Right kidney (tissue), 9 donors: ENCODE measurements at places on chromosomes 1 and 21.
A peak's percentile ranks its signal among the peaks of the same experiment; 100 is the strongest.

GRCh38 chr1:79431340-79431739 lies 424.8 kb upstream of the ADGRL4 start:
- DNase-seq, result no peak

GRCh38 chr1:204426035-204426436 lies 14.4 kb upstream of the PPP1R15B start:
- DNase-seq, result no peak

GRCh38 chr21:42513985-42514882 lies 582 bp downstream of the SLC37A1 start:
- peak; percentile 75 for DNase-seq

DNA sequence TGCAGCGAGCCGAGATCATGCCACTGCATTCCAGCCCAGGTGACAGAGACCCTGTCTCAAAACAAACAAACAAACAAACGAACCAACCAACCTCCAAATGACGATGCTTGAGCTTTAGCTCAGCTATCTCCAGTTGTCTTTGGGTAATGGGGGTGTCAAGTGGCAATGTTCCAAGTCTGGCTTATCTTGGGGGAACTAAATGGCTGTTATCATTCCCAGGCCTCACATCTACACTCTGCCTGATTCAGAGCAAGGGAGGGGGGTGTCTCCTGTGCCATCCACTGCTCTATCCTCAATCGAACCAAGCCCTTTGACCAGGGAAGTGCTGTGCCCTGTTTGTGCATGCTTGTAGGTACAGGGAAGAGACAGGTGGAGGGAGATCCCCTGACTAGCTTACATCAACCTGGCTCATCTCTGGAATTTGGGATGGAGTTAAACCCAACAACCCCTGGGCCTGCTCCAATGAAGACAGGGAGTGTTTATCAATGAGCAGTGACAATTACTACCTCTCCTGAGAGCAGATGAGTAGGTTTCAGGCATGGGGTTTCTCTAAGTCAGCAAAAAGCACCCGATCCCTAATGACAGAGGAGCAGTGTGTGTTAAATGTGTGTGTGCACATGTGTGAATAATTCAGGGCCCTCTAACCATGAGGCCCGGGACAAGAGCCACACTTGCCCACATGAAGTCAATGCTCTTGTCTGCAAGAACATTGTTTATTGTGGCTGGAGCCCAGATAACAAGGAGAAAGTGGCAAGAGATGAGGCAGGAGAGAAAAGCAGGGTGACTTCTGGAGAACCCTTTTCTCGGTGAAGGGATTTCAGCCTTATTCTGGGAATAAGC lies 20.3 kb upstream of the IL6R start:
- DNase-seq, result no peak

- DNase-seq, result no peak
Observed at GRCh38 chr1:181768211-181768929, 285.1 kb downstream of the CACNA1E start.

GRCh38 chr21:43021191-43021590 lies 46.8 kb downstream of the PKNOX1 start:
- DNase-seq, result no peak

DNA sequence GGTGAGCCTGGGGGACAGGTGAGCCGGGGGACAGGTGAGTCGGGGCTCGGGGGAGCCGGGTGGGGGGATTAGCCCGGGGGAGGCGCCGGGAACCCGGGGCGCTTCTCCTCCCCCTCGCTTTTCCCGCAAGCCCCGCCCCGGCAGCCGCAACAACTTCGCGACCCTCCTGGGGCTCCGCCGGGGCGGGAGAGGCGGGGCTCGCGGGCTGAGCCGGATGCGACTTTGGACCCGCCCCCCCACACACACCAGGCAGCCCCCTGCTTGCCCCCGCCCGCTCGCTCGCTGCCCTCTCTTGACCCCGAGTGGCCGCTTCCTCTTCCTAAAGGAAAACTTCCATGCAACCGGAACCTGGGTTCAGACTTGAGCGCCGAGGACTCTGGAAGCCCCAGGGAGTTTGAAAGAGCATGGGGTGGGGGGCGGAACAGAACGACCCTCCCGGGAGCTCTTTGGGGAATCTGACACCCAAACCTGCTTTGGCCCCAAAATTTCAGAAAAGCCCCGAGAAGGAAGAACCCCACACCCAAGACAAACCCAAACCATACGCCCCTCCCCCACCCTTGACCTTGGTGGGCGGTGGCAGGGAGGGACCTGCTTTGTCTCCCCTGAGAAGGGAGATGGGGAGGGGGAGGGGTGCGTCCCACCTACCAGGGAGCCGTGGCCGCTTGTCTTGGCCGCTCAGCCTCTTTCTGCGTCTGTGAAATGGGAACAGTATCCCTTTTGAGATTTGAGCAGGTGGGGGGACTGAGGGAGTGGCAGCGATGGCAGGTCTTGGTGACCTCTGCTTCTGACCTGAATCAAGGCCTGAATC lies 550 bp downstream of the ARHGEF16 start:
- no peak for DNase-seq

DNA sequence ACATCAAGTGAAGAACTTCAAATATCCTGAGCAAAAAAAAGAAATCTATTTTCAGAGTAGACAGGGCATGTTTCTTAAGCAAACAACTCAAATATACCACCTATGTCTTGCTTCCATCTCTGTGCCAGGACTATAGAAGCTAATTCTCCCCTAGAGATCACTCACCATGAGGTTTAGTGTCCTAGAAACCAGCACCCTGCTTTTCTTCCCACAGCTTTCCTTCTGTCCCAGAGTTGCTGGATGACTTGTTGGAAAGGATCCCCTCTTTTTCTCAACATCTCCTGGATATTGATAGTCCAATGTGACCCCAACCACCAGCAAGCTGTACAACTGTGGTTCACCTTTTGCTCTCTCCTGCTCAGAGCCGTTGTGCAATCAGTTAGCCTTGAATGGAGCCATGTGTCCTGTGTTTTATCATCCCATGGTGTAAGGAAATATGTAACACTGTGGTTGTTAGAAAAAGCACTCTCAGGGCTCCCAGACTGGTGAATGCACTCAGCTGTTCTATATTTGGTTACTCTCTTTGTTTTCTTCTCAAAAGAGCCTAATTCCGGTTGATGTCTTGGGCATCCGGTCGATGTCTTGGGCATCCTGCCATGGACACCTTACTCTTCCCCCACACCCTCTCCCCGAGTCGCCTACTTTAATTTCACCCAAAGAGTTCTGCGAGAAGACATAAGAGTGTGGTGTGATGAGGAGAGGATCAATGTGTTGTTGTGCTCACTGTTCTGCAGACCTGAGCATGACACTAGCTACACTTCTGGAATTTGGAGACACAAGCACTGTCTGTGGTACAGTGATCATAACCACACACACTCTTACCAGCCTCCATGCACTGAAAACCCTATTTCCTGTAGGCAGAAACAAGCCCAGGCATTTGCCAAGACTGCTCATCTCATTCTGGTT lies 1.7 kb downstream of the TNFSF4 start:
- no peak for DNase-seq

DNA sequence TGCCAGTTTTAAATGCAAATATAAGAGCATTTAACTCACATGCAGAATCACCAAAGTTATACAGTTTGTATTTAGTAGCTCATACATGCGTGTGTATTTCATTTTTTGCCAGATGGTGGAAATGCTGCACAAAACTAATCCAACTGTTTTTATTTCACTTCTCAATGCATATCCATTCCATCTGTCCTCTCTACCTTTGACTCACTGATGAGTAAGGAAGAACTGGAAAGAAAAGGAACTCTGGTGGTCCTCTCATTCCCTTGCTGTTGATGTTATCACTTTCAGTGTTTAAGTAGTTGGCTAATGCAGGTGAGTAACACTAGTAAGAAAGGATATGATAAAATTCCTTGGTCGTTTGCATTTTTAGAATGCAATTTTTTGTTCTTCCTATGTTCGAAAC lies 5.7 kb upstream of the SLC1A7 start:
- no peak for DNase-seq

- DNase-seq, result no peak
Observed at GRCh38 chr1:203171341-203172183, 4.1 kb downstream of the MYBPH start.

GRCh38 chr1:183693521-183693920 lies 40.4 kb upstream of the APOBEC4 start:
- DNase-seq, result no peak

GRCh38 chr1:241208910-241209379 lies 148.1 kb downstream of the RGS7 start:
- DNase-seq, result no peak

GRCh38 chr1:12158357-12159092 lies 8.3 kb upstream of the TNFRSF1B start:
- no peak for DNase-seq

GRCh38 chr1:92748138-92748537 lies 36.8 kb downstream of the EVI5 start:
- no peak for DNase-seq

DNA sequence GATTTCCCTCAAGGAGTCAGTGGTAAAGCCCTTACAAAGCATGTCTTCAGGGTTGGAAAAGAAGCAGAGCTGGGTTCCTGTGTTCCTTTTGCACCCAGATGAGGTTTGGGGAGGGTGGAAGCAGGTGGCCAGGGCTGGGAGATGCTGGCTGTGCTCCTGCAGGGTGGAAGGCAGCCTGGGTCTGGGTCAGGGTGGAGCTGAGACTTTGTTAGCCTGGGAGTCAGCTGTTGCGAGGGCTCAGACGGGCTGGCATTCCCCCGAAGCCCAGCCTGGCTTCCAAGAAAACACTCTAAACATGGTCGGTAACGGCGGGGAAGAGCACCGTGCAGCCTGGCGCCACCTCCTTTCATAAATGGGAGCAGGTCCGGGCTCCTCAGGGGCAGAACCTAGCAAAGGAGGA lies 43.7 kb upstream of the EPS8L3 start:
- no peak for DNase-seq

- no peak for DNase-seq
Observed at GRCh38 chr1:186753241-186753640, 73.0 kb upstream of the PTGS2 start.

DNA sequence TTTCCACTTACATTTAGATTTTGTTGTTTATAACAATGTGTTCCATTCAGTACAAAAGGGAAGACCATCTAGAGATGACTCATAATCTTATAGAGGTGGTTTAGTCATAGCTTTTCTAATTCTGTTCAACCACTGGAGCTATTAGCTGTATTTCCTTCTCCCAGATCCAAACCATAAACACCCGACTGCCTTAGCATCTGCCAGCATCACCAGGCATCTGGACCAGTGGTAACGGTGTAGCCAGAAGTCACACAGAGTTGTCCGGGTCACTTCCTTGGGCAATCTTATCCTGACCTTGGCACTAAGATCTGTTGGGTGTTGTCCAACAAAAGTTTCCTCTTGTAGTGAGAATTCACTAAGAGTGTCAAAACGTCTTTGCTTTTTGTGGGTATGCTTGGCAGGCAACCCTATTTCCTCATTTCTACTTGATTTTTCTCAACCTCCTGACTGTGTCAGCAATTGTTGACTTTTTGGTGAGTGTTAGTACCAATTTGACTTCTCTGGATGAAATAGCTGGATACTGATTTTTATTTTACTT lies 372.1 kb upstream of the B3GALT2 start:
- no peak for DNase-seq

GRCh38 chr1:65056234-65056633 lies 89.9 kb upstream of the JAK1 start:
- DNase-seq, result no peak

GRCh38 chr1:224770336-224770693 lies 154.2 kb downstream of the CNIH3 start:
- no peak for DNase-seq

DNA sequence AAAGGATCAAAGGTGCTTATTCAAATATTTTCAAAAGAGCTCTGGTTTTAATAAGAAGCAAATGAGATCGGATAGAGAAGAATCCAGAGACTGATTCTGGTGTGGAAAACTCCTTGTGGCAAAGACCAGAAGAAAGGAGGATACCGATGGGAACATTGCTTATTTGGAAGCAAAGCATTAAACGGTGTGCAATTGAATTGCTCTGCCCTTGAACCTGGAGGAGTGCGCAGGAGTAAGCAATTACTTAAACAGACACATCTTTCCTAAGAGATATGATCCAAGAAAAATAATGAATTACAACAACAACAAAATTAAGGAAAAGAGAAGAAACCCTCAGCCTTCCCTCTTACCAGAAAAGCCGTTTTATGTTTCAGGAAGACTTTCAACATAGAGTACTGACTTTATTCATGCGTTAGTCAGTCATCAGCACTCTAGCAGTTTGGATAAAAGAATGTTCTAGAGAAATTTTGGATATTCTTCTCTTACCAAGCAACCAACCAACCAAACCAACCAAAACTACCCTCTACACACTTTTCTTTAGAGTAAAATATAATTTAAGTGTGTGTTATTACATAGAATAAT lies 191.7 kb downstream of the NTMT2 start:
- DNase-seq, result no peak

- no peak for DNase-seq
Observed at GRCh38 chr21:32794644-32795079, 23.1 kb upstream of the PAXBP1 start.

- DNase-seq, result no peak
Observed at GRCh38 chr21:42833439-42833815, 45.9 kb downstream of the WDR4 start.

GRCh38 chr1:87030740-87031690 lies 116.6 kb downstream of the HS2ST1 start:
- no peak for DNase-seq

DNA sequence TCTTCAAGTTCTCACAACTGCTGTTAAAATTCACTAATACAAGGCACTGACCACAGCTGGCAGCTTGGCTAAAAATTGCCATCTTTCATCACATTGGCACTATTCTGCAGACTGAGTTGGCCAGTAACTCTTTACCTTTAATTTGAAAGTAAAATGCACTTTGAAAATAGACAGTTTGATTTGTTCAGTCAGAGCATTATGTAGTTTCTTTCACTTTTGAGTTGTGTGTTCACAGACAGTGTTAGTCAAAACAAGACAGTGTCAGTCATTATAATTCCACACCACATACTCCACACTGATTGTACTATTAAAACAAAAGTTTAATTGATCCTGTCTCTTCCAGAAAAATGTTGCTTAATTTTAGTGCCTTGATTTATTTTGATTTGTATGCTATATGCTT lies 160.7 kb downstream of the SDCCAG8 start:
- DNase-seq, result no peak

GRCh38 chr1:201870397-201870796 lies 18.3 kb upstream of the SHISA4 start:
- DNase-seq, result no peak

DNA sequence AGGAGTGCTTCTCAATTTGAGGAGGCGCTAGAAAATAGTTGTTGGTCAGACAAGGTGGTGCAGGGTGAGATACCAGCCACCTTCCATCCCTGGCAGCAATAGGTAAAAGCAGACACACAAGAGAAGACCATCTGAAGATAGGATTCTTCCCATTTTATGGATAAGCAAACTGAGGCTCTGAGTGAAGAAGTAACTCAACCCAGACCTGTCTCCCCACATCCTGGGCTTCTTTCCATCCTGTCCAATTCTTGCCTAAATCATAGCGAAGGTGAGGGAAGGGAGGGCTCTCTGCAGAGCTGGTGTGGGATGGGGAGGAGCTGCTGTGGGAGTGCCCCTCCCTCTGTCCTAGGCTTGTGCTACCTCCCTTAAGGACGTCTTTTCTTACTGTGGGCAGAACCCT lies 11.3 kb upstream of the KDF1 start:
- no peak for DNase-seq

- peak; percentile 53 for DNase-seq
Observed at GRCh38 chr1:3111348-3112021, 42.5 kb downstream of the PRDM16 start.
